Progenitor cell of endocrine pancreas (in vitro differentiated cells): ENCODE measurements at places on chromosomes 1 and 21. TPM values are rescaled to one million over a fixed set of nuclear protein-coding genes. Genes with fewer than 3 reads are reported as not detected.

HTR6 gene
- total RNA-seq: not detected in 2 replicates

ANGPTL7 gene
- total RNA-seq: not detected in 2 replicates

- H3K4me3 ChIP-seq: no peak overlapping the region
- no peaks in the 10 kb centered on the region for H3K36me3 ChIP-seq
- H3K4me1 ChIP-seq: peaks cover 29% of the 10 kb centered on the region
- H3K27me3 ChIP-seq: peaks cover 21% of the 10 kb centered on the region
- H3K27ac ChIP-seq: no peak overlapping the region
These were observed 340.2 kb downstream of the PTPRU start for GRCh38 chr1:29576510-29576909.

DNA sequence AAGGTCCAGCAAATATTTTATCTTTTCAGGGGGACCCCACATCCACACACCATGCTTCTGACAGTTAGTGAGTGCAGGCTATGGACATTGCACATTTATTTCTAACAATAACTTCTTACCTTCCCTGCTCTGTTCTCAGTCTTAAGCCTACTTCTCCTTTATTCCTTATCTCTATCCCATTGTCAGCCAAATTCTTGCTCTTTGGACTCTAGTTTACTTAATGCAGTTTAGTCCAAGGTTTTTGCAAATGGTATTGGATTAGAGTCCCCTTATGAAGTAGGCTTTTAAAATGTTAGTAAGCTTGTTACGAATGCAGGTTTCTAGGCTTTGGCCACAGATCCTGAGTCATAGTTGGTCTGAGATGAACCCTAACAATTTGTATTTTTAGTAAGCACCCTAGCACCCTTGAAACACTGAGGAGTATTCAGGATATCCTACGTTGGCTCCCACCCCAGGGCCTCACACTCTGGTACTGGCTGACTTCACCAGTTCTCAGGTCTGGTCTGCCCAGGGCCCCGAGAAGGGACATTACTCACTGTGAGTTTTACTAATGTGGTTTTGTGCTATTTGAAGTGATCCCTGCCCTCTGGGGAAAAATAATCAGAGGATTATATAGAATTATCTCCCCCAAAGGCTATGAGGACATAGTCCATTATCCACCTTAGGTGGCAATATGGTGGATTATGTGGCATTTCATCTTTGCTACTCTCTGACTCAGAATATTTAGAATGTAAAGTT, 239.5 kb downstream of the TGFB2 start:
- peaks cover 7% of the 10 kb centered on the region for H3K36me3 ChIP-seq
- no peak overlapping the region for H3K27ac ChIP-seq
- peaks cover 36% of the 10 kb centered on the region for H3K4me1 ChIP-seq
- H3K4me3 ChIP-seq: no peak overlapping the region

GRCh38 chr1:245213066-245213831, 58.5 kb downstream of the KIF26B start:
- no peak overlapping the region for H3K4me3 ChIP-seq
- H3K27me3 ChIP-seq: no peaks in the 10 kb centered on the region
- peaks cover 1% of the 10 kb centered on the region for H3K36me3 ChIP-seq
- no peaks in the 10 kb centered on the region for H3K4me1 ChIP-seq

- peaks cover 9% of the 10 kb centered on the region for H3K27me3 ChIP-seq
- H3K36me3 ChIP-seq: no peaks in the 10 kb centered on the region
- H3K27ac ChIP-seq: no peak overlapping the region
- DNase-seq: no peak
These were observed 6.8 kb upstream of the AKR1A1 start for GRCh38 chr1:45543581-45544417.
